Type B pancreatic cell (in vitro differentiated cells): ENCODE measurements at places on chromosomes 5 and 9.

GRCh38 chr5:61949054-61949678 lies 356.8 kb upstream of the KIF2A start:
- no peak for DNase-seq

DNA sequence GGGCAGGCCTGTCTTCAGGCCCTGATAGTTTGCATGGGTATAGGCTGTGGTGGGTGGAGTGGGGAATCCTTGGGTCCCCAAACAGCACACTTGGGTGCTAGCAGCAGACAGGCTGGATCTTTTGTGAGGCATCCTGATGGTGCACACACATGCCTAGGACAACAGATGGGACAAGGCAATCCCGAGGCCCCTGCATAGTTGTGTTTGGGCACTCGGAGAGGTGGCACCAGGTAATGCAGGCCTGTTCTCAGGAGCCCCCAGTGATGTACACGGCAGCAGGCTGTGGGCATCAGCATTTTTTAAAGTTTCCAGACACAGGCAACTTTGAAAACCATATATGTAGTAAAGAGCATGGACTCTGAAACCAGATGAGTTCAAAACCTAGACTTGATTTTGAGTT lies 65.4 kb downstream of the EPB41L4A start:
- DNase-seq, result no peak

DNA sequence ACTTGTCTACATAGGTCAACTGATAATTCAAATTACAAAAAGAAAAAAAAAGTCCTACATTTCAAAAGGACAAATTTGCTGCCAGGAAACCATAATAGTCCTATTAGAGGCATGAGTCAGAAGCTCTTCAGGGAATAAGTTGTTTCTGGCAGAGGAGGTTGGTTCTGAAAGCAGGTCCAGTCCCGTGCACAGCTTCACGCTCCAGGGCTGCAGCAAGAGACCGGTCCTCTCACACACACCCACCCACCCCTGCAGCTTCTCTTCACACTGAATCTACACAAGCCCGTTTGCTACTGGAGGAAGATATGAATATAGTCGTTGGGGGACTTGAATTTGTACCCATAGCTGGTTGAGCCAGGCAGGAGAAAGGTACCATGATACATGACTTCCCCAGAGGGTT lies 36.9 kb upstream of the SLC1A3 start:
- DNase-seq, result no peak

DNA sequence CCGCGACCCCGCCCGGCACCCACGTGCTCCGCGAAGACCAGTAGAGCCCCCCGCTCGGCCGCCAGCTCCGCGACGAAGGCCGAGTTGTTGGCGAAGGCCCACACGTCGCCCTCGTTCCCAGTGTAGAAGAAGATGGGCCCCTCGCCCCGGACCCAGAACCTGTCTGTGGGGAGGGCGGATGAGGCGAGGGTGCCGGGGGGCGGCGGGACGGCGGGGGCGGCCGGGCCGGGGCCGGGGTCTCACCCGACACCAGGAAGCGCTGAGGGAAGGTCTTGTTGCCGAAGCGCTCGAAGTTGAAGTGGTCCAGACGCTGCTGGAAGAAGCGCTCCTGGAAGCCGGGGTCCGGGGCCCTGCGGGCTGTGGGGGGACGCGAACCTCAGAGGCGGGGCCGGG lies 317 bp downstream of the DPP7 start:
- DNase-seq, result no peak

DNA sequence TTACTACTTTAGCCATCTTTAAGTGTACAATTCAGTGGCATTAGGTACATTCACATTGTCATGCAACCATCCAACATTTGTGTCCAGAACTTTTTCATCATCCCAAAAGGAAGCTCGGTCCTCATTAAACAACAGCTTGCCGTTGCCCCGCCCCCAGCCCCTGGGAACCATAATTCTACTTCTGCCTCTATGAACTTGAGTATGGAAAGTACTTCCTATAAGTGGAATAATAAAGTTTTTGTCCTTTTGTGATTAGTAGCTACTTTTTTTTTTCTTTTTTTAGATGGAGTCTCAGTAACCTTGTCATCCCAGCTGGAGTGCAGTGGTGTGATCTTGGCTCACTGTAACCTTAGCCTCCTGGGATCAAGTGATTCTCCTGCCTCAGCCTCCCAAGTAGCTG lies 5.0 kb downstream of the GBGT1 start:
- DNase-seq, result no peak

DNA sequence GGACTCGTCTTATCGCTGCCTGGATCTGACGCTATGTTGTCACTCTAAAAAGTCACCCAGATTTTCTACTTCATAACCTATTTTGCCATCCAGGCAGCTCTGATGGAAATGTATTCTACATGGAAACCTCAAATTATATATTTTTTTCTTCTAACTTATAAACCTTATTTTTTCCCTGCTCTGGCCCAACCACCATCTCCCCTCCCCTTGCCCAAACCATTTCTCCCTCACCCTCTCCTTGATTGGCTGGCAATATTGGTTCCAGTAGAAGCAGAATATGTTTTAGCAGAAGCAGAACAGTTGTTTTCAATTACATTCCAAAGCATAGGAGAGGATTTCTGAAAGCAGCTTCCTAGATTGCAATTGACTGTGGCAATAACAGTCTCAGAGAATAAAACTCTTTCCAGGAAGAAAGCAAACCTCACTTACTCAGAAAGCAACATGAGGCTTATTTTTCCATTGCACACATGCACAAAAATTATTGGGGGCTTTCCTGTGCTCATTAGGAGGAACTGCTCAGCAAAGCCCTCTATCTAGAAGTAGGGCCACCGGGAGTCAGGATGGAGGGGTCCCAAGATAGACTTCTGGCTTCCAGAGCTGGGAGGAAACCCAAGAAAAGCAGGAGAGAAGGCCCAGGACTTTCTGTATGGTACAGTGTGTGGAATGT lies 191.8 kb downstream of the ESM1 start:
- no peak for DNase-seq

- DNase-seq, result no peak
Observed at GRCh38 chr5:129622531-129622930, 125.4 kb upstream of the MINAR2 start.

GRCh38 chr5:177303121-177303924 lies at the start of the genes PRELID1 and RAB24:
Gene PRELID1 (plus strand): TSS chr5:177303799. CDS start chr5:177303986, 187 bp downstream.
Gene RAB24 (minus strand): TSS chr5:177303719. CDS start chr5:177303288, 431 bp downstream.
- DNase-seq, result peak; percentile 95

GRCh38 chr5:155897761-155898160 lies 429.2 kb upstream of the SGCD start:
- DNase-seq, result no peak

GRCh38 chr9:35106343-35106730 lies 3.4 kb upstream of the STOML2 start:
- no peak for DNase-seq

DNA sequence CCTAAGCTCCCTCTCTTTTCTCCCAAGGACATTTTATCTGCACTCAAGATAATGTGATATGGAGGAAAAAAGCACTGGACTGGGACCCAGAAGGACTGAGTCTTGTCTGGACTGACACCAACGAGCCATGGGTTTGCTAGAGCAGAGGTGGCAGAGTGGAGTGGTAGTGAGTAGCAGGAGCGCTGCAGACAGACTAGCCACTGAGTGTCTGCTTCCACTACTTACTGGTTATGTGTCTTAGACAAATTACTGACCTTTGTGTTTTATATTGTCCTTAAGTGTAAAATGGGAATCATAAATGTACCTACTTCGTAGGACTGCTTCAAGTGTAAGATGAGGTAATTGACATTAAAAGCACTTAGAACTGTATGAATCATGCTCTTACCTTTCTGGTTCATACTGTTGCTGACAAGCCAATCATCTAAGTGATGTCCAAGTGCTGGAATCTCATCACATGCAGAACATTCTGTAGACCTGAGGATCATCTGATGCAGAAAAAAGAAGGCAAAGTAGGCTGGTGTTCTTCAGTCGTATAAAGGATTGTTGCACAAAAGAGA lies 12.5 kb upstream of the PRLR start:
- no peak for DNase-seq

DNA sequence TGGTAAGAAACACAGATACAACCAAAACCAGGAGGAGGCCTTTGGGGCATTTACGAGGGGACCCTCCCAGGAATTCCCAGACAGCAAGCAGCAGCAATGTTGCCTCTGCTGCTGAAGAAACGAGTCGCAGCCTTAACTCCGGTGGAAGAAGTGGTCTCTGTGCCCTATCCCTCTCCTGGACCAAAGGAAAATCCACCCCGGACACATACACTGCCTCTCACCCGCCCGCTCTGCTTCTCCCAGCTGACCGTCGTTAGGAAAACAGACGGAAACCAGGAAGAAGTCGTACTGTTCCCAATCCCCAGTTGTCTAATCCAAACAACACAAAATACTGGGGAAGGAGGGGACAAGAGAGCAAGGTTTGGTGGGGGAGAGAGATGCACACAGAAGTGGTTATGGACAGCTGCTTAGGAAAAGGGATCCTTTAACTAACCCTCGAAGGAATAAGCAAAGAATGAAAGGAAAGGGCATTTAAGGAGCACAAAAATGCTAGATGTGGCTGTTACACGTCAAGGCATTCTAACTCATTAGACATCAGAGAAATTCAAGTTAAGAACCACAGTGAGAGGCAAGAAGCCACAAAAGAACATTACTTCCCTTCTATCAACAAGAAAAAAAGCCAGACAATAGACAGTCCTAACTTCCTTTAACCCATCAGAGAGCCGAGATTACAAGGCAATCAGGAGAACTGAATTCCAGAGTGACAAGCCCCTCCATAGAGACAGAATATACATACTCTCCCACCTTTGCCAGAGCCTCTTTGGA lies 71.9 kb downstream of the ACTL7B start:
- no peak for DNase-seq

DNA sequence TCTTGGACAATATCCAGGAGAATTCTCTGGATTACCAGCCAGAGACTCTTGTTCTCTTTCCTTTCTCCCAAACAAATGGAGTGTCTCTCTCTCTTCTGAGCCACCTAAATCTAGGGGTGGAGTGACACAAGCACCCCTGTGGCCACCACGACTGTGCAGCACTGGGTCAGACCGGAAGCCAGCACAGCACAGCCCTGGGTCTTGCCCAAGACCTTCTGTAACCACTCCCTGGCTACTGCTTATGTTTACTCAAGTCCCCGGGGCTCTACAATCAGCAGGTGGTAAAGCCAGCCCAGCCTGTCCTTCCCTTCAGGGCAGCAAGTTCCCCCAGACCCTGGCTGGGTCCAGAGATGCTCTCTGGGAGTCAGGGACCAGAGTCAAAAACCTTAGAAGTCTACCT lies 110.0 kb upstream of the TUT7 start:
- DNase-seq, result no peak

GRCh38 chr9:109537288-109537687 lies 39.2 kb upstream of the PTPN3 start:
- no peak for DNase-seq

GRCh38 chr5:112758676-112759075 lies 21.0 kb downstream of the APC start:
- DNase-seq, result no peak

DNA sequence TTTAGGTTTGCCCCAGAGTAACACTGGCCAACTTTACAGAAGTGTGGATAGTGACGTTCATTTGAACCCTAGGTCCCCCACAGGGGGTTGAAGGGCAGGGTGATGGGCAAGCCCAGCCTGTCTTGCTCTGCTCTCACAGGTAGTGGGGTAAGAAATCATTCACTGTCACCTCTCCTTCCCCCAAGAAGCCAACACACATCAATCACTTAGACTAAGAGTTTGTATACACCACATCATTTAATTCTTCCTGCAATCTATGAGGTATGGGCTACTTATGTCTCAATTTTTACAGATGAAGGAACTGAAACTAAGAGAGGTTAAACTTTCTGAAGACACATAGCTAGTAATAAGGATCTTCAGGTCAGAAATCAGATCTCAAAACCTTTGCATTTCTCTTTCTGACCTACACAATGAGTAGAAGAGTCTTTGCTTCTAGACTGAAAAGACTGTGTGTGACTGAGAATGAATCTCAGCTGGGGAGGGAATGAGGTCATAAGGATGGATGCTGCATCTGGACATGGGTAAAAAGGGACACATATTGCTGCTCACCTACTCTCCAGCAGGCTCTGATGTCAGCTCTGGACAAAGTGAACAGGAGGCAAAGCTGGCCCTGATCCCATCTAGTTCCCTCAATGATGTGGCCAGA lies 81.0 kb upstream of the EQTN start:
- no peak for DNase-seq

DNA sequence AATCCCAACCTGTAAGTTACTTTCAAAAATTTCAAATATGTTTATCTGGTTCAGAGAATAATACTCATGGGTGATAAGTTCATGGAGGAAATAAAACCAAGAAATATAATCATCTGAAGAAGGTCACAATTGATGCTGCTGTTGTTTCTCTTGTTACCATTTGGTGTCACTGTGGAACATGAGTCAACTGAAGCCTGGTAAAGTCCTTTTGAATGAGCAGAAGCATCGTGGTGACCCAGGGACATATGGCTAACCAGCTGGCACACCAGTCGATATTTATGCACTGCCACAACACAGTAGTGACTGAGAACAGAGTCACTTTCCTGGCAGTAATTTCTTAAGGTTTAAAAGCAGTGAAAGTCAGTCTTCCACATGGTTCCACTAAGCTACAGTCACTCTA lies 612.9 kb upstream of the TLE4 start:
- no peak for DNase-seq

DNA sequence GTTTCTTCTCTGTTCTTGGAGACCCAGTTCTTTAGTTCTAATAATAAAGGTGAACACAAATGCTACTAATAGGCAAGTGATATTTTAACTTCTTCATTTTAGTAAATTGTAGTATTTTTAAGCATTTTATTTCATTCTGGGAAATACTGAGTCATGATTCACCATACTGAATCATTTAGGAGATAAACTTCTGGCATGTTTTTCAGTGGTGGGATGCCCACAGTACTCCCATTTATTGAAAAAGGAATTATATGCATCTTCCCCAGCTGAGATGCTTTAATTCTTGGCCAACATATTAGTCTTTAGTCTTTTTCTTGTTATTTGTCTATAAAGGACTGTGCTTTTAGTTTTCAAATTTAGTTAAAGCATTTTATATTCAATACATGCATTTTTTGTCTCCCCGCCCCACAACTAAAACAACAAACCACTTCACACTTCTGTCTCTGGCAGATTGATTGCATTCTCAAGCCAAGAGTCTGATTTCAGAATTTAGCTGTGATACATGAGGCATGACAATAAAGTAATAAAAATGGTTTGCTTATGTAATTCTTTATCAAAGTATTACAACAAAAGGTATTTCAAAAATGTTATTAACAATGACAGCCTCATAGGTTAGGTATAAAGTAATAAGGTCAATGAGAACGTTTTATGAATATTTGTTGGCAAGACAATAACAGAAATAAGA lies 125.2 kb upstream of the CDH18 start:
- DNase-seq, result no peak

DNA sequence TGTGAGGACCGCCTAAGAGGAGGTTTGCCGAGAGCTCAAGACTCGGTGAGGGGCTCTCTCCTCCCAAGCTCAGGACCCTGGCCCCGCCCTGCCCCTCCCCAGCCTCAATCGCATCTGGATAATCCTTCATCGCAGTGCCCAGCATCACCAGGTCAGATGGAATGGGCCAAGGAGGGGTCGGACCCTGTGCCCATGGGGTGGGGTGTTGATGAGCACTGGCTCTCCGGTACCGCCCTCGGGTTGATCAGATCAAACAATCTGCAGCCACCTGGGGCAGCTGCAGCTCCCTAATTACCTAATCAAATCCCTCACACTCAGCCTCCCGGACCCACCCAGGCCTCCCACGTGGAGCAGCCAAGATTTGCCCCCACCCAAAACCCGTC lies 24.4 kb upstream of the TDRD7 start:
- no peak for DNase-seq

GRCh38 chr5:83035373-83036100 lies 41.7 kb downstream of the TMEM167A start:
- no peak for DNase-seq

GRCh38 chr5:76310208-76310607 lies 92.9 kb upstream of the IQGAP2 start:
- DNase-seq, result no peak

GRCh38 chr5:27406020-27406419 lies 367.6 kb upstream of the CDH9 start:
- no peak for DNase-seq

- DNase-seq, result no peak
Observed at GRCh38 chr9:104028827-104029226, 65.3 kb upstream of the SMC2 start.
